Activated T-cell treated with anti-CD3 and anti-CD28 coated beads, Interleukin-2, amount 50 U/mL, for 48 hours (primary cell): ENCODE measurements at places on chromosomes 1 and 21.

DNA sequence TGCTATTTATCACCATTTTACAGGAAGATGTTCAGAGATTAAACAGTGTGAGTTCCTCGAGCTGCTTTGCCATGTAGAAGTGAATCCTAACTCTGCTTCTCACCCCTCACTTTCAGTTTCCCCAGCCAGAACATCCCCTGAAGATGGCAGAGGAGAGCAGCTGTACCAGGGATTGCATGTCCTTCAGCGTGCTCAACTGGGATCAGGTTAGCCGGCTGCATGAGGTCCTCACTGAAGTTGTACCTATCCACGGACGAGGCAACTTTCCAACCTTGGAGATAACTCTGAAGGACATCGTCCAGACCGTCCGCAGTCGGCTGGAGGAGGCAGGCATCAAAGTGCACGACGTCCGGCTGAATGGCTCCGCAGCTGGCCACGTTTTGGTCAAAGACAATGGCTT lies 16.9 kb downstream of the TENT5C start:
- DNase-seq, result no peak

DNA sequence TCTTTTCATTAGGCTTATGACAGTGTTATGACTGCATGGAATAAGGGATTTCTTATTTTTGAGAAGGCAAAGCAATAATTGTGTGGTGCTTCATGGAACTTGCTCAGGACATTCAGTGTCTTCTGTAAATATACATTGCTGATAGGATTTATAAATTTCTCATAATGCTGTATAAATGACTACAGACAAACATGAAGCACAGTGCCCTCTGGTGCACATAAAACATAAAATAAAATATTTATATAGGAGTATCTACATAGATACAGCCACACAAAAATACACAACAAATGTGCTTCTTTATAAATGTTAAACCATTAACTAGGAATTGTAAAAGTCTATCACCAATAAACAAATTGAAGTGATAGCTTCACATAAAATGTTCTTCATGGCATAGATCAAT lies 24.1 kb downstream of the BRINP3 start:
- DNase-seq, result no peak

DNA sequence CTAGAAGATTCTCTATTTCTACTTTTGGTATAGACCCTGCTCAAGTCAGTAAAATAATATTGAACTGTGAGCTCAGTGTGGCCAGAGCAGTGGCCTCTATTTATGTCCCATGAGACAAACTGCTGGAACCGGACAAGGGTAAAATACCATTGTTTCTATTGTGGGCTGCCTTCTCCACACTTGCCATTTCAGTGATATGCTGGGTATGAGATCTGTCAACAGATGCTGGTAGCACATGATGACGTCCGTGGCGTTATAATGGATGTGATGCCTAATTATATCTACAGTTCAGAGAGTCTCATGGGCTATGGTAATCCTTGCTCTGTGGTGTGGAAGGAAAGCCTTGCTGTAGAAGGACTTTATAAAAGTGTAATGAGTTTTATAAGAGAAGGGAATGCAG lies 2.4 kb downstream of the ACTN2 start:
- DNase-seq, result no peak

GRCh38 chr21:35475009-35475408 lies 425.9 kb upstream of the RUNX1 start:
- DNase-seq, result no peak

DNA sequence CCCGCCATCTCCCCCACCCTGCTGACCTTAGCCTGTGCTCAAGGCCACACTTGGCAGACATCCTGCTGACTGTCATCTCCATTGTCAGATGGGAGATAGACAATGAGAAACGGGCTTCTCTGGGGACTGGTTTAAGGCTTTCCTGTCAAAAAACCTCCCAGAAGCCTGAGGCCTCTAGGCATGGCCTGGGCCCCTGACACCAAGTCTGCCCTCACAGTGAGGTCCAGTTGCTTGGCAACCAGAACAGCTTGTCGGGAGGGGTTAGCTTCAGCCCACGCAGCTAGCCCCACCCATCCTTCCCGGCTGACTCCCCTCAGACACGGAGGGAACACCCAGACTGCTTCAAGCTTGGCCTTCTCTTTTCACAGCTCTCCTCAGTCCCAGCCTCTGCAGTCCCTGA lies 11.0 kb downstream of the PLEKHA6 start:
- no peak for DNase-seq

GRCh38 chr1:106063510-106063909 lies 993.0 kb upstream of the PRMT6 start:
- DNase-seq, result no peak

- no peak for DNase-seq
Observed at GRCh38 chr1:51372561-51372960, 42.2 kb upstream of the TTC39A start.

- DNase-seq, result no peak
Observed at GRCh38 chr1:53081384-53082066, 19.5 kb downstream of the PODN start.

DNA sequence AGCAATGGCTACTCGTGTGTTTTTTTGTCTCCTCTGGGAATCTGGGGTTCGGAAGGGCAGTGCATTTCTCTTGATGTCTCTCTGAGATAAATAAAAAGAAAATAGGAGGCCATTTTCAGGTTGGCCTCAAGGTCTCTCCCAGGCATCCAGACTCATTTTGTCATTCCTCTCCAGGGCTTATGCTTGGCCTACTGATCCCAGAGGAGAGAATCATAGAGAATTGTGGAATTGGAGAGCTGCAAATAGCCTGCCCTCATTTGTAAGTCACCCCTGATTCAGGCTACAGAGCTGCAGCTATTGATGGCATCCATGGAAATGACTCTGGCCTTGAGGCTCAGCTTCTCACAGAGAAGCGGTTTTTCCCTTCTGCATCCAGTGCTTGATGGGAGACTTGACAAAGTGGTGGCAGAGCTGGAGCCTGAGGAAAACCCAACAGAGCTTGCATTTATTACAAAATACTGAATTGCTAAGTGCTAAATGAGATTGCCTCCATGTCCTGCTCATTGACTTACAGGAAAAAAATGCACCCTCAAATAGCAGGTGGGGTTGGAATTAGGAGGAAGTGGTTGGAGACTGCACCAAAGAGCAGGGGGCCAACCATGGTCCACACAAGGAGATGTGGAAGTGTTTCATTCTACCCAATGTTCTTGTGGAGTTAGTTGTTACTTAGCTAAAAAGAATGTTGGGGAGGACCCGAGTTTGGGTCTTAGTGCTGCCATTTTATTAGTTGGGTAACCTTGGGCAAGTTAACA lies 140.4 kb downstream of the S1PR1 start:
- no peak for DNase-seq

- no peak for DNase-seq
Observed at GRCh38 chr1:216049741-216050430, 373.4 kb downstream of the USH2A start.

GRCh38 chr1:211375146-211375818 lies 48.6 kb downstream of the TRAF5 start:
- DNase-seq, result no peak

- DNase-seq, result no peak
Observed at GRCh38 chr1:29467989-29468900, 231.9 kb downstream of the PTPRU start.

GRCh38 chr1:25525361-25525688 lies 18.1 kb upstream of the LDLRAP1 start:
- no peak for DNase-seq

DNA sequence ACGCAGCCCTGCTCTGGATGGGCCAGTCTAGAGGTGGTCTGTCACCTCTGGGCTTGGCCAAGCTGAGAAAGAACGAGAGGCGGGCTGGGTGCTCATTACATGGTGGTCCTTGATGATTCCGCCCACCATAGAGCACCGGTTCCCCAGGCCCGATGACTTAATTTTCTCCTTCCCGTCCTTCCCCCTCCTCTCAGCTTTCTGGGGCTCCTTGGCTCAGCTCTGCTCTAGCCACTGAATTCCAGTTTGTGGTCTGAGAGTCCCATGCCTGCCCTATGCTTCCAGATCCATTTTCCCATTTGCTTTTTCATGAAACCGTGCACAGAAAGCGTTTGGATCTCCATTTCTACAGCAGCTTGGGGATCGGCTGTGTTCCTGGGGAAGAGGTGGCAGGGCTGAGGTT lies 318.5 kb upstream of the C1orf174 start:
- no peak for DNase-seq

GRCh38 chr1:39385067-39385988 lies 106.1 kb upstream of the BMP8A start:
- no peak for DNase-seq

DNA sequence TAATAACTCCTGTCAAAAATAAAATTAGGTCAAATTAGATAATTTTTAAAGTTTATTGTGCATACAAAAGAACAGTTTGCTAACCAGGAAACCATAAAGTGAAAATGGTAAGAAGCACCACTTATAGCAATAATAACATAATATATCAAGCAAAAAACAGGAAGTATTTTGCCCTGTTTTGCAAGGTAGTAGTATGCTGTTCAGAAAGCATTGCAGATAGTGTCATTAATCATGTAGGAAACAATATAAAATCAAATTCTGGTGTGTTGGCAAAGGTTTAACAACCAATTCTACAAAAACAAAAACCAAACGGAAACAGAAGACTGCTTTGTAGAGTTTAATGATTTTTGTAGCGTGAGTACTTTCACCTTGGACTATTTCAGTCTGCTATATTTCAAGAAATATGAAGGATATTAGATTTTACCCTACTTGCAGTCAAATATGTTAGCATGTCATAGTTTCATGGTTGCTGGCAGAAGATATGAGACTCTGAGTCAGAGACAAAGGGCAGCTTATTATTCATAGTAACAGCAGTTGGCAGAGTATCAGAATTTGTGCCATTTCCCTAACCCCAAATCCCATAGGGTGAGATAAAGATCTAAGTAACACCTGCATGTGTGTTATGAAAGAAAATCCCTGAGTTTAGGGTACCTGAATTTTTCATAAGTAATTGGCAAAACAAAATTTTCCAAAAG lies 729.0 kb upstream of the BRINP3 start:
- DNase-seq, result no peak

- no peak for DNase-seq
Observed at GRCh38 chr1:78475888-78476610, 14.7 kb upstream of the PTGFR start.

- no peak for DNase-seq
Observed at GRCh38 chr1:117029685-117030084, 28.1 kb downstream of the CD101 start.

GRCh38 chr1:225474439-225474985 lies 46.7 kb upstream of the LBR start:
- DNase-seq, result no peak

- DNase-seq, result no peak
Observed at GRCh38 chr1:5667513-5668325, 324.5 kb downstream of the NPHP4 start.

DNA sequence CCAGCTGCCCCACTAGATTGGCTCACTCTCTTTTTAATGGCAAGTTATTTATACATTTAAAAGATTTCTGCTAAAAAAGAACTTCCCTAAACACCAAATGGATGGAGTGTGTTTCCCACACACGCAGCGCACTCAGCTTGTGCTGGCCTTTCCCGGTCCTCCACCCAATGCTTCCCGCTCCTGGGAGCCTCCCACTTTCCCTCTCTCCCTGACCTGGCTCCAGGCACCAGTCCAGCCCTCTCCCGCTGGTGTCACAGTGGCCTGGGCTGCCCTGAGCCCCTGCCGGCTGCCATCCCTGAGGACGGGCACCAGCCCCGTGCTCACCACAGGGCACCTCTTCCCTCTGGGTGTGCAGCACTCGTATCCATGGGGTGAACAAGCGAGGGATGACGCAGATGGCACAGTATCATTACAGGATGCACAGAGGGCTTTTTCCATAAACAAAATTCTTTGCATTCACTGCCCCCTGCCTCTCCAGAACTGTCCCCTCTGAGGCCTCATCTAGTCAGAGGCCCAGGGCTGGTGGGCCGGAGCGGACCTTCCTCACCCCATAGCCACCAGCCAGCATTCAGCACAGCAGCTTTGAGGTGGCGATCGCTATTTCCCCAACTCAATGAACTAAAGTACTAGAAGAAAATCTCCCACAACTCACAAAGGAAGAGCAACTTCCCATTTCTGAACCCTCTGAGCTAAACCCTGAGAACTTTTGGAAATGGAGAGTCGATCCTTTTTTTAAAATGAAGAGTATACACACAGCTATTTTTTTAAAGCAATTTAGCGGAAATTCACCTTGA lies 68.5 kb downstream of the SLC37A1 start:
- no peak for DNase-seq

GRCh38 chr1:20935717-20936116 lies 148.6 kb upstream of the HP1BP3 start:
- no peak for DNase-seq

DNA sequence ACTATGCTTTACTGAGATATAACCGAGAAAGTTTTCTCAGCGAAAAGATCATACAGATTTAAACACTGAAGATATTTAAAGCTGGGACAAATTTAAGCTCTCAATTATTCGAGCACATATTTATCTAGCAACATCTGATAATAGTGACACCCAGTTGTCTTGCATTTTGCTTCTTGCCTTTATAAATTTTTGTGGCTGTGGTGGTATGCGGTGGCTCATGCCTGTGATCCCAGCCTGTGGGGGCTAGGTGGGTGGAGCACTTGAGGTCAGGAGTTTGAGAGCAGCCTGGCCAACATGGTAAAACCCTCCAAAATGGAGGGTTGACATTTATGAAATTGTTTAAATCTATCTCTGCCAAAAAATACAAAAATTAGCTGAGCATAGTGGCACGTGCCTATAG lies 312.2 kb downstream of the SPATA17 start:
- DNase-seq, result no peak

- no peak for DNase-seq
Observed at GRCh38 chr1:152924191-152924590, 15.8 kb downstream of the IVL start.

DNA sequence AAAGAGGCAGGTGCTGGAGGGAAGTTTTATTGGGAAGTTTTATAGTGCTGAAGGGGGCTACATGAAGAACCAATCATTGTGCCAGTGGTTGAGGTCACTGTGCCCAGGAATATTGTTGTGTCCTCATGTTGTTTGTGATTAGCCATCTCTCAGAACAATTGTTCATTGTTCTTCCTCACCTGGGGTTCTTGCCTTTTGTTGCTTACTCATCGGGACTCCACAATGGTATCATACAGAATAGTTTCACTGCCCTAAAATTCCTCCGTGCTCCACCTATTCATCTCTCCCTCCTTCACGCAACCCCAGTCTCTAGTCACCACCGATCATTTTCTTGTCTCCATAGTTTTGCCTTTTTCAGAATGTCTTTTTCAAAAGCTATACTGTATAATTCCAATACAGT lies 38.9 kb upstream of the CDC14A start:
- no peak for DNase-seq

GRCh38 chr1:157183870-157184269 lies 45.7 kb upstream of the ETV3 start:
- no peak for DNase-seq

GRCh38 chr1:9732123-9732971 lies 80.8 kb downstream of the PIK3CD start:
- peak; percentile 30 for DNase-seq

- peak; percentile 67 for DNase-seq
Observed at GRCh38 chr1:160206036-160206389, 829 bp downstream of the PEA15 start.
